ENCODE measurements at places on chromosomes 1 and 21.

- DNase-seq = peak; percentile 15
Observed at GRCh38 chr21:31772674-31773555, 41.0 kb upstream of the SCAF4 start.

GRCh38 chr1:156259805-156260204 lies 11.9 kb upstream of the PAQR6 start:
- DNase-seq = no peak

- no peak for DNase-seq
Observed at GRCh38 chr1:227120826-227121225, 180.7 kb downstream of the COQ8A start.

DNA sequence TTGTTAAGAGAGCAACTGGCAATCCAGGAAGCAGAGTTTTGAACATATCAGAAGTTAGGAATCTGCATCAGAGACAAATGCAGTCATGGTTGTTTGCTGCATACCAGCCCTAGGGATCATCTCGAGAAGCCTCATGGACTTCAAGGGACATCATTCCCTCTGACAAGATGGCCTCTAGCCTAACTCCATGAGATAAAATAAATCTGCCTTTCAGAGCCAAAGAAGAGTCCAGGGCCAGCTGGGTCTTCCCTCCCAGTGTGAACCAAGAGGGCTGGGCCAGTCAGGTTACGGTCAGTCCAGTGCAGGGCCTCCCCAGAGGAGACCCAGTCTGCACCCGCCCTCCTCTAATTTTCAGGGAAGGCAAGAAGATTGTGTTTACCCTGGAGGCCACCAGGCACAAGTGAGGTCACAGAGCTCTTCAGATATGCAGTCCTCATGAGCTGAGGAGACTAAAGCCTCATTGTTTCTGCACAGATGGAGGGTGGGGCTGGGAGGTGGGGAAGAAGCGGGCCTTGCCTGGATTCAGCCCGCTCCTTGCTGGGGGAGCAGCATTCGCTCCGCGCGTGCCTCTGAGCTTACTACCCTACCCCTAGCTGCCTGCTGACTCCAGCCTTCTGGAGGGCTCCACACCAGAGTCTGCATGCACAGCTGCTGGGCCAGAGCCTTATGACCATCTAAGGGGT lies 52.8 kb downstream of the CAPN2 start:
- DNase-seq = no peak

DNA sequence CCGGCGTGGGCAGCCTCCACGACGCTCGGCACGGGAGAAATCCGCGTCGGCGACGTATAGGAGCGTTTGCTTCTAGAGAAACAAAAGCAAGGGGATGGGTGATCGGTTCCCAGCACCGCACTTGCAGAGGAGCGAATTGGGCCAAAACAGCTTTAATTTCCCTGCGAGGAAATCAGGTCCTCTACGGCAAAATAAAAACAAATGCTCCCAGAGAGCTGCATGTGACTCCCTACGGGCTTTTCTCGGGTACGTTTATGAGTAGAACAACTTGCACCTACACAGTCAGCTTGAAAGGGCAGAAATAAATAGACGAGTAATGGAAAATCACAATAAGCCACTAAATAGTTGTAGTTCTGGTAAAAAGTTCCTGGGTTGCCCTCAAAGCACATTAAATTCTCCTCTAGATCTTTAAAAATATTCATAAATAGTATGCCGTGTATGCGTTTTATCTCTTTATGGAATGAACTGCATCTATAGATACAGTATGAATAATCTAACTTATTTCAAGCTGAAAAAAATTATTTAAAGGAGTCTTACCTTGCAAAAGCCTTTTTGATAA lies 1.2 kb downstream of the NHLH2 start:
- DNase-seq = no peak

GRCh38 chr1:205484985-205485967 lies 19.2 kb upstream of the CDK18 start:
- peak; percentile 79 for DNase-seq

DNA sequence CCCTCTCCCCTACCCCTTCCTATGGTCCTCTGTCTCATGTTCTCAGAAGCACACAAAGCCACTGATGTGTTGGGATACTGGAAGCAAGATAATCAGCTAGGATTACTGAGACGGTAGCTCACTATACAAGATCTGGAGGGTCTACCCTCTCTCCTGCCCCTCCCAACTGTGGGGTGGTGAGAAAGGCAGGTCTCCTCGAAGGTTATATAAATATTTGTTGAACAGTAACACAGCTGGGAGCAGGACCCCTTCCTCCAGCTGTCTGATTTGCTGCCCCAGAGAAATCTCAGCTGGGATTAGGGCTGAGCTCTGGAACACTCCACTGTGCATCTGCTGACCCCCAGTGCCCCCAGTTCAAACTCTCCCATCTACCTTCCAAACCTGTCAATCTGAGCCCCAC lies 94.2 kb upstream of the IPO9 start:
- DNase-seq = no peak

GRCh38 chr1:154860156-154860870 lies 9.8 kb downstream of the KCNN3 start:
- DNase-seq = no peak

DNA sequence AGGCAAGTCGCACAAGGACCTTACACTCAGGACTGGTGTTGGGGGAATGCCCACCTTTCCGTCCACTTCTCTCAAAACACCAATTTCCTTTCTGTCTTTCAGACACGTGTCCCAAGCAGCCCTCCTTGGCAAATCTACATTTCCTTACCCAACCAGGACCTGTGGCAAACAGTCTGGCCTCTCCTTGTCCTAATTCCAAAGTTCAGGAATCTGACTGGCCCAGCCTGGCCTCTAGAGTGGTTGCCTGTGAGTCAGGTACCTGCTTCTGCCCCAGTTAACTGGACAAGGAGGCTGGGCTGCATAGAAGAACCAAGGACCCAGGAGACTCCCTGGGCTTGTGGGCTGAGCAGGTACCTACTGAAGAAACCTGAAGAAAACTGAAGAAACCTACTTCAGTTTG lies 34.3 kb upstream of the CITED4 start:
- DNase-seq = no peak

- DNase-seq = no peak
Observed at GRCh38 chr1:119811387-119811786, at the start of gene REG4. Gene REG4, minus strand, starts transcription at chr1:119811460. Its CDS starts 2,691 bp downstream, at chr1:119808769.

DNA sequence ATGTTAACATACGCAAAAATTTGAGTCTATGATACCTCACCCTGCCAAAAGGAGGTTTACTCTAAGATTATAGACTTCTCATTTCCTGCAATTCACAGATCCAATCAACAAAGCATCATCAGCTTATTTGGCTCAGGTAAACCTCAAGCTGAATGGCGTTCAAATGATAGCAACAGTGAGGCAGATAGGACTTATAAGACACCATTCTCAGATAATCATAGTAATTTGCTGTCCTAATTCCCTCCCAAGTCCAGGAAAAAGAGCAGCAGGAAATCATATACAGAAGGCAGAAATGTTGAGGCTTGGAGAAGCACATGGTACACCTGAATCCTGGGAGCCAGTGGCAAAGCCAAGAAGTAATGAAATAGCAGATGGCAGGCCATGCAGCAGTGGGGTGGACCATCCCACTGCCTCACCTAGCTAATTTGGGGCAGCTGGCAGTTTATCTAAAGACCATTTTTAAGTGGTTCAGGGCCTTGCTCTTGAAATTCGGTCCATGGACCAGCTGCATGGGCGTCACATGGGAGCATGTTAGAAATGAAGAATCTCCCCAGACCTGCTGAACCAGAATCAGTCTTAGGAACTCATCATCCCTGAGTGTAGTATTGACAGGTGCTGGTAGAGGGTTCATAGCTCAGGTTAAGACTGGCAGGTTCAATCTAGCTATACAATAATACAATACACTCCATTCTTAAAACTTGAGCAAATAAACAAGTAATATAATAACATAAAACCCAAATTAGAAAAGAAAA lies 57.7 kb downstream of the ASTN1 start:
- no peak for DNase-seq

DNA sequence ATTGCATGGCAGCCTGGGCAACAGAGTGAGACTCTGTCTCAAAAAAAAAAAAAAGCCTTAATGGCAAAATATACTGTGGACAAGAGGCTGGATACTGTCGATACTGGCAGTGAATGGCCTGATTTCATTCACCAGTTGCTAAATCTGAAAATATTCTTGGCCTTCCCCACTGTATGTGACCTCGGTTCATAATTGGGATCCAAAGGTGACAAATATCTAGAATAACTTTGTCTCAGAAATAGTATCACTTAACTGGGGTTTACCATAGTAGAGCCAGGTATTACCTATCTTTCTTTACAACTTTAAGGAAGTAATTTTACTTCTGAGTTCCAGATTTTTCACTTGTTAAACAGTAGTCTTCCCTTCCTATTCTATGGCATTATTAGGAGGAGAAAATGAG lies 8.4 kb downstream of the MTF2 start:
- DNase-seq = no peak

DNA sequence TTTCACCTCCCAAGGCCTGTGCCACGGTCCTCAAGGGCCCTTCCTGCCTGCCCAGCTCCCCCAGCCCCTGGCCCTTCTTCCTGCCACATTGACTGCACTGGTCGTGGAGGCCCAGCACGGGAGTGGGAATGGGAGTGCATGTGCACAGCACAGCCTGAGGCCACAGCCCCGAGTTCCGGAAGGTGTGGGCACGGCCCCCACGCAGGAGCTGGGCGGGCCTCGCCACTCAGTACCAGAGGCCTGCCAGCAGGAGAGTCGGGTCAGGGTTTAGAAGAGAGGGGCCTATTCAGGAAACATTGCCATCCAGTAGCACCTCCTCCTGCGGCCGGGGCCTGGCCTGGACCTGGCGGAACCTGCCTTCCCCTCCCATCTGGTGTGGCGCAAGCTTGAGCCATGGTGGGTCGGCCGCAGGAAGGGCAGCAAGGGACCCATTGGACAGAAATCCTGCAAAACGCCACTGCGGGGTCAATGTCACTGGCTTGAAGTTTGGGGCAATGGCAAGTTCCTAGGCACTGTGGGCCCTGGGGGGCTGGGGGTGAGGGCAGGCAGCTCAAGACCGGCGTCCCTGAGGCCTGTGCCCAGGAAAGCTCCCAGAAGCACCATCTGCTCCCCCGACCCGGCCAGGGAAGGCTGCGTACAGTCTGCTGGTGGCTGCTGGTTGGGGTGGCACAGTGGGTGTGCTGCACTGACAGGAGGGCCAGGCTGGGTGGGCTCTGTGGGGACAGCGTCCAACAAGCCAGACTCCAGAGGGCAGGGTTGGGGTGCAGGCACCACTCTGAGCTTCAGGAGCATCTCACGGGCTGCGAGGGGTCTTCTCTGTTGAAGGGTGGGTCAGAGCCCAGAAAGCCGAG lies 1.8 kb upstream of the TMEM52 start:
- DNase-seq = no peak

DNA sequence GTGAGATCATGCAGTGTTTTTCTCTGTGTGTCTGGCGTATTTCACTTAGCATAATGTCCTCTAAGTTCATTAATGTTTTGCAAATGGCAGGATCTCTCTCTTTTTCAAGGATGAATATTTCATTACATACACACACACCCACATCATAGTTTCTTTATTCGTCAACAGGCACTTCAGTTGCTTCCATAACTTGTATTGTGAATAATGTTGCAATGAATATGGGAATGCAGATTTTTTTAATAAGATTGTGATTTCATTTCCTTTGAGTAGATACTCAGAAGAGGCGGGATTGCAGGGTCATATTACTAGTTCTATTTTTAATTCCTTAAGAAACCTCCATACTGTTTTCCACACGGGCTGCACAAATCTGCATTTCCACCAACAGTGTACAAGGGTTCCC lies 134.0 kb downstream of the CLEC20A start:
- no peak for DNase-seq

DNA sequence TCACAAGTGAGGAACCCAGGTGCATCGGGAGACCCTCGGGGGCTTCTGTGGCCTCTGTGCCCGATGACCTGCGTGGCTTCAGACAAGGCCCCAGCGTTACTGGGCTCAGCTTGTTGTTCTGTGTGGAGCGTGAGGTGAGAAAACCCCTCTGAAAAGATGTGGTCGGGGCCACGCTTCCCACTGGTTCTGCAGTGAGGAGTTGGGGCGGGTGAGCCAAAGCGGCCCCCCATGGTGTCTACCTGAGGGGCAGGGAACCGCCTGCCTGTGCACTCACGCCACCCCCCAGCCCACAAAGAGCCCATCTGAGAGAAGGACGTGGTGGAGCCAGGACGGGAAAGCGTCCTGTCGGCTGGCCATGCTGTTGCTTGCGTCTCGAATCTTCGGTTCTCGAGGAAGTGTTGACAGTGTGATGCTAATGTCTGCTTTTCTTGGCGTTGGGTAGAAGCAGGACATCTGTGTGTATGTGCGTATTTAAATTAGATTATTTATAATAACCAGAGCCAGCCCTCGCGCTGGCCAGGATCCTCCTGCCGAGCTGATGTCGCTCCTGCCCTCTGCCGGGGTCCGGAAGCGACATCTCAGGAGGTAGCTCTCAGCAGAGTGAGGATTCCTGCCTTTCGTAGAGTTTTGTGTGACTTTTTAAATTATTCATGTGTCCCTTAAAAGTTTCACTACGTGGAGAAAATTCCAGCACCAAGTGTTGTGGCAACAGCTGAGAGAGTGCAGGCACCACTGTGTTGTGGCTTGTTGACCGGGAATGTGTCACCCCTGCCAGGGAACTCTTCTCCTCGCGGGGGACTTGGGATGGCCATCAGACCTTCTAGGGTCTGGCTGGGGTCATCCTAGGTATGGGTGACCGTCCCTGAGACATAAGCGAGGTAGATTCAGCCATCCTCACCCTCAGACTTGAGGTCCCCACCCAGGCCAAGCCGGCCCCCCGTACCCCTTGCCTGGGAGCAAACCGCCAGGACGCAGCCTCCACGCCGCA lies 15.3 kb downstream of the TMEM201 start:
- no peak for DNase-seq

GRCh38 chr1:112506306-112506705 lies 2.5 kb upstream of the WNT2B start:
- no peak for DNase-seq

- no peak for DNase-seq
Observed at GRCh38 chr1:7420470-7421100, 350.5 kb upstream of the VAMP3 start.

GRCh38 chr1:198185759-198186158 lies 29.0 kb downstream of the NEK7 start:
- DNase-seq = no peak

DNA sequence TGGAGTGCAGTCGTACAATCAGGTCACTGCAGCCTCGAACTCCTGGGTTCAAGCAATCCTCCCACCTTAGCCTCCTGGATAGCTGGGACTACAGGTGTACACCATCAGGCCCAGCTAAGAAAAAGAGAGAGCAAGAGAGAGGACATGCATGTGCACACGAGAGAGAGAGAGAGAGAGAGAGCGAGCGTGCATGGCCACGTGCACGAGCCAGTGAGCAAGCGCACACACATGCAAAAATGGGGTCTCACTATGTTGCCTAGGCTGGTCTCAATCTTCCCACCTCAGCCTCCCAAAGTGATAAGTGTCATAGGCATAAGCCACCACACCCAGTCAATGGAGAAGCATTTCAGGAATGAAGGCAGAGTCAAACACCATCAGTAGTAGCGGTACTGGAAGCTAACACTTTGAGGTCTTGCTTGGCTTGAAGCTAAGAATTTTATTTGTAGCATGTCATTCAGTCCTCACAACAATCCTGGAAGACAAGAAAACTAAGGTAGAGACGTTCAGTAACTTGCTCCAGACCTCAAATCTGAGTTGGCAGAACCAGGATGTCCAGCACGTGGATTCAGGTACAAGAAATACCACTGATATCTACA lies 14.5 kb downstream of the GNB1 start:
- no peak for DNase-seq

- DNase-seq = no peak
Observed at GRCh38 chr1:156160743-156161171, 7.4 kb downstream of the SEMA4A start.

All from NCI-H187 (cell line).